ENCODE measurements at places on chromosomes 2 and 18. TPM values are rescaled to one million over a fixed set of nuclear protein-coding genes. Genes with fewer than 3 reads are reported as not detected.

MOB4 gene
- total RNA-seq = 29.6 TPM

CYP27A1 gene
- total RNA-seq = 18.2 TPM

VWC2L gene
- total RNA-seq = not detected

FLACC1 gene
- under 0.01 TPM for total RNA-seq

BMP10 gene
- total RNA-seq = not detected

Measured in epithelial cell of umbilical artery (primary cell).